ENCODE measurements at places on chromosomes 6 and 20.
A peak's percentile ranks its signal among the peaks of the same experiment; 100 is the strongest.

DNA sequence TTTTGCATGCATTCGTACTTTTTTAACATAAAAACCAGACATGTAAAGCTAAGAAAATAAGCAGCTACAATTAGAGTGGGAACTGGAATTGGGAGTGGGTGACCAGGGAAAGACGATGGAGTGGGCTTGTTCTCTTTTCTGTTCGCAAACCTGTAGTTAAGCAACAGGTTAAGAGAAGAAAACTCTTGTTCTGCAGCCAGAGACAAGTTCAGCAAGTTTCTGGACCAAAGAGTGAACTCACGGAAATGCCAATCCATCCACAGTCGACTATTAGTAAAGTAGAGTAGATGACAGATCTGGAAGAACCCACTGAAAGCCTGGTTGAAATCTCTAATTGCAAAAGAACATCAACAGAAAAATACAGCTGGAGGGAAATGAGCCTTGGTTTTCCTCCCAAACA is 197.8 kb downstream of the TFAP2A start:
- DNase-seq: no peak

GRCh38 chr6:41135062-41135832 is 18.9 kb downstream of the TREML1 start:
- no peak for DNase-seq

GRCh38 chr20:63054103-63054474 is 47.3 kb upstream of the BHLHE23 start:
- no peak for DNase-seq

GRCh38 chr20:11205769-11206362 is 532.1 kb upstream of the JAG1 start:
- DNase-seq: no peak

- DNase-seq: no peak
These were observed 297.4 kb downstream of the HIVEP2 start for GRCh38 chr6:142647449-142648035.

GRCh38 chr20:14536738-14537137 is 199.3 kb upstream of the FLRT3 start:
- DNase-seq: no peak

DNA sequence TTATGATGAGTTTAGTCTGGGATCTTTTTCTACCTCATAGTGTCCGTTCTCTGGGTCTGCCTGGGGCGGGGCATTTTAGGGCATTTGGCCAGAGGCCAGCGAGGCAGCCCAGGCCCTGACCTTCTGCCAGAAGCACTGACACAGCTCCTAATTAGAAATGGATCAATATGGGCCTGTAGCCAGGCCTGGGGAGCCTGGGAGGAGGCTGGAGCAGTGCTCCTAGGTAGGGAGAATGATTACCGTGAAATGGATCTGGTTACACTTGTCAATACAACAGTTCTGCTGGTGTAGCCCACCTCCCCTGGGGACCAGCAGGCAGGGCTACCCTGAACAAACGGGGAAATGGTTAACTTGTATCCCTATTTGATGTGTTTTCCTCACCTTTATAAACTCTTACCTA is 23.0 kb downstream of the RALY start:
- no peak for DNase-seq

- DNase-seq: no peak
These were observed 36.4 kb downstream of the HFE start for GRCh38 chr6:26123675-26123946.

DNA sequence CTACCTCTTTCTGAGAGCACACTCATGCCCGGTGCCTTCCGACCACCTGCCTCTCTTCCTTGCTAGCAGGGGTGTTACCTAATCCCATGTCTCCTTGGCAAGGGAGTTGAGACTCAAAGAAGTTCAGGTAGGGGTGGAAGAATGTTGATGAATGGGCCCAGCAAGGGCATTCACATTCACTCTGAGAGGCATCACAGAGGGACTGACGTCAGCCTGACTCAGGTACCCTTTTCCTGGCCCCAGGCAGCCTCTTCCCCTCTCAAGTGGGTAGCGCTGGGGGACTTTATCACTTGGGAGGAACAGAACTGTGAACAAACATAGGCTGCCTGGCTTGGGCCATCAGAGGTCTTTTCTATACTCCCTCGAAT is 35.3 kb downstream of the HM13 start:
- DNase-seq: no peak

- peak; percentile 96 for DNase-seq
These were observed 88.3 kb upstream of the COL21A1 start for GRCh38 chr6:56335726-56336125.

DNA sequence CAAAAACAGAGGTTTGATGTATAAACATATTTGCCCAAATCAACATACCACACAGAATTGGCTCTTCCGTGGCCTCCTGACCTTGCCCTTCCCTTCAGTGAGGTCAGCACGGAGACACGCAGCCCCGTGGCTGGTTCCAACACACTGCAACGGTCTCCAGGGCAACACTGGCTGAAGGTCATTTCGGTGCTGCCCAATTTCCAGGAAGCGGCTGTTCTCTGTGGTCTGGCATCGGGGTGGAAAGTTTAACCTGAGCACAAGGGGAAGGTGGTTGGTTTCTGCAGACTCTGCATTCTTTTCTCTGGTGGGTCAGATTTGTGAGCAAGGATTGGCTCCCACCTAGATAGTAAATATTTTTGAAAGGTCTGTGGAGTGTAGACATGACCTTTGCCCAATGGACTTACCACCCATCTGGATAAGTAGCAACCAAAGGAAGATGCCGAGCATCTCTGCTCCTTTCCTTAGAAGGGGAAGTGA is 177.6 kb upstream of the PHACTR1 start:
- DNase-seq: peak; percentile 62

- peak; percentile 69 for DNase-seq
These were observed 8.9 kb upstream of the MLN start for GRCh38 chr6:33812669-33813068.

GRCh38 chr20:3711484-3711941 is 887 bp downstream of the SIGLEC1 start:
- DNase-seq: no peak

DNA sequence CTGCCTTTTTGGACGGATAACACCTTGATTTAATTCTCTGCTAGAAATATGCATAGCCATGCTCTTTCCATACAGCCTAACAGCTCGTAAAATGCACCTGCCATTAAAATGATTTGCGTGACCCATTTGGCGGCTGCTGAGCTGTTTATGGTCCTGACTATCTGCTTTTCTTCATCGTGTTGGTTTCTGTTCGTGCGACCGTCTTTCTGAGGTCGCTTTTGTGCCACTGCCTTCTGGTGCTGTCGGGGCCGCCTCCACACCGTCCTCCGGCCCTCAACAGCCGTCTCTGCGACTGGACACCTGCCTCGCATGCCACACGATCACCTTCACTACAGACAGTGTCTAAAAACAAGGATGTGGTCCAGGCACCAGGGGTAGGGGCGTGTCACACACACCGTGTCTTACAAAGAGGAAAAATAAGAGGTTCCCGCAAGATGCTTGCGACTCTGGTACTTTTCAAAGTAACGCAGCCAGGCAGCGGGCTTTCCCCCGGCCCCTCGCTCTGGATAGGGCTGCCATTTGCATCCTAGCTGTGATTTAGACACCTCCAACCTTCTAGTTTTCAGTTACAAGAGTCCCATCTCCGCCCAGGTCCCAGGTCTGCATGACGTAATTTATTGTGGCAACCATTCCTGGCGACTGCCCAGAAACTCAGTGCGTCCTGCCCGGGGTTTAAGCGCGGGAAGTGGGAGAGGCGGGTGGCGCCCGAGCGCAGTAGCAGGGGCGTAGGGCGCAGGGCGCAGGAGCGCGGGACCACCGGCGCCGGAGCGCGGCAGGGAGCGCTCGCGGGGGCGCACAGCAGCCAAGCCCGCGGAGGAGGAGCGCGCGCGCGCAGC is at the start of gene STMND1:
Gene STMND1, plus strand, starts transcription at position 629 of the 836 bp plus-strand sequence. CDS start 208 bp downstream, outside the sequence.
- DNase-seq: peak; percentile 33

Data from fibroblast of pulmonary artery (primary cell).